Hematopoietic multipotent progenitor cell treated with erythropoietin and hydrocortisone succinate and interleukin-3 and kit ligand, for 8 days (in vitro differentiated cells): ENCODE measurements at places on chromosomes 6 and 20.
A peak's percentile ranks its signal among the peaks of the same experiment; 100 is the strongest.

DNA sequence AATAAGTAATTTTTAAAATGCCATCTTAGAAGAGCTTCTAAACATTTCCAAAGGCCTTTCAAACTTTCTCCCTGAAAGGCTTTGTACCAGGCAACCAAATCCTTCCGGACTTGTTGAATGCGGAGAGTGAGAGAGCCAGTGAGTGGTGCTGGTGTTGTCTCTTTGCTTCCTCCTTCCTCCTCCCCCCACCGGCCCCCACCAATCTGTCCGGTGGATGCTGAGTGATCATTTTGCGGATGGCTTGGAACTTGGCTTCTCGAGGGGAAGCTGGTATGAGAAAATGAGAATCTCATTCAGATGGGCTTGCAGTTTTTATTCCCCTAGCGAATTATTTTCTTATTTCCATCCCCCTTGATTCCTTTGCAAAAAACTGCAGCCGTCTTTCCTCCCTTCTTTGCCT, 97.3 kb downstream of the ANKRD60 start:
- no peak for DNase-seq

GRCh38 chr6:30150671-30151395, 10.2 kb downstream of the TRIM10 start:
- no peak for DNase-seq

- no peak for DNase-seq
Observed at GRCh38 chr6:35474131-35474941, 6.1 kb downstream of the RPL10A start.

GRCh38 chr6:74807674-74808073, 398.2 kb downstream of the COL12A1 start:
- DNase-seq, result no peak

DNA sequence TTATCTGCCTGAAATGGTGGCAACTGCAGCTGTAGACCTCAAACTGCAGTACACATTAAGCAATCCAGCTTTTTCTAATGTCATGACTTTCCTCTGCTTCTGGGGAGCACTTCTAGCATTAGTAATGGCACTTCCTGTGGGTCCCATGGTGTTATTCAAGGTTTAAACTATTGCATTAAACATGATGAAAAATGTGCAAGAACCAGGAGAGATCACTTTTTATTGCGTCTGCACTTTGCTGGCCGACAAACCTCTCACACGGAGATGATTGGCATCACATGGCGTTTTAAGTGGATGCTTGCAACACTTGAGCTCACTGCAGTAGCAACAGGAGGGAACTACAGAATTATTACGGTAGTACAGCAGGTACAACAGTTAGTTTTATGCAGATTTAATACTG, 148.4 kb downstream of the HIVEP2 start:
- no peak for DNase-seq

DNA sequence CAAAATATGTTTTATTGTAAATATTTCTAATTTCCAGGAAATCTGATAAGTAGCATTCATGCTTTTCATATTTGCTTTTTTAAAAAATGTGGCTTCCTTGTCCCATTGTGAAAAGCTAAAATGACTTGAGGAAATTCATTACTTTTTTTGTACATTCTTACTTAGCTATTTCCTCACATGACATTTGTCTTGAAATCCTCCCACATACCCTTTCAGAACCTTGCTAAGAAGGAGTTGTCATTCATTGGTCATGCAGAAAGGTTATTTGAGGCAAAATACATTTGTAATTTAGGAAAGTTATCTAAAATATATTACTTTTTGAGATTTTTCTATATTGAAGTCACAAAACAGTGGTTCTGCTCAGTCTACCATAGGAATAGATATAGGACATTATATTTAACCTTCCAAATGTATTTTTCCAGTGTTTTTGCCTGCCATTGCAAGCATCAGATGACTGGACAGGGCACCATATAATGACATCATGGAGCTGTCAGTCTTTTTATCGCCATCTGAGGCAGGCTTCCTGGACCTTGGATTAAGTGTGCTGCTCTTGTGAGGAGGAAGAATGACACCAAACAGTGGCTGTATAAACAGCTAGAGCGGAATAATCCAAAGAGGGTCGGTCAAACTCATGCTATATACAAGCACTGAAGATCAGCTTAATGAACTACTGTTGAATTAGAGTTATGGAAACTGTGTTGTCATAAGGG, 109.4 kb upstream of the HCRTR2 start:
- no peak for DNase-seq

DNA sequence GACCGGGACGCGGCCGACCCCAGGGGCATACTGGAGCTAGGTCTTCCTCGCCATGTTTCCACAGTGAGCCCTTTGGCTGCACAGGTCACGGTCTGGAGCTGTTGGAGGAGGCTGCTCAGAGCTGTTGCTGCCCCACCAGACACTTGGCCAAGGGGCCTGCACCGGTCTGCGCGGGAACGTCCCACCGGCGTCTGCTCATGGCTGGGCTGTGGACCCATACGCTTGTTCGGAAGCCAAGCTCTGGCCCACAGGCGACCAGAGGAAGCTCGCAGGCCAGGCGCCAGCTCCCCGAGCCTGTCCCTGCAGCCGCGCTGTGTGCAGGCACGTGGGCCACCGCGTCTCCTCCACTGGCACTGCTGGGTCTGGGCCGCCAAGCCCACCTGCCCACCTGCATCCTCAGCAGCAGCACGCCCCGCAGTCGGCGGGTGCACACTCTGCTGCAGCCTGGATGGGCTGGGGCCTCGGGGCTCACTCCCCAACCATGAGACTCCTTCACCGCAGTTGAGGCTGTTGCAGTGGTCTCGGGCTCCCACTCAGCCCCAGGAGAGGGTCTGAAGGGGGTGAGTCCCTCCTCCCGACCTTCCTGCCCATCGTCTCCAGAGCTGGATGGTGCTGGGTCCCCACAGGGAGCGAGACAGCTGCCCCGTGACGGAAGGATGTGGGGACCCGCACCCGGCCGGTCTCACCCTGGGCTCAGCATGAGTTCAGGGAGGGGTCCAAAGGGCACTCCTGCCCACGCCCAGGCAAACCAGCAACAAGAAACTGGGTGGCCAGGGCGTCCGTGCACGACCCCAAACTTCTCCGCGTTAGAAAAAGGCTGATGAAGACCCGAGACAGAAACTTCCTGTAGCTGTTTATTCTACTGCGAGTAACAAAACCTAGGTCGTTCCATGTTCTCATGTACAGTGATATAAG, 15.5 kb upstream of the TCFL5 start:
- DNase-seq, result no peak

GRCh38 chr6:144585217-144585814, 300.2 kb downstream of the UTRN start:
- peak; percentile 70 for DNase-seq

DNA sequence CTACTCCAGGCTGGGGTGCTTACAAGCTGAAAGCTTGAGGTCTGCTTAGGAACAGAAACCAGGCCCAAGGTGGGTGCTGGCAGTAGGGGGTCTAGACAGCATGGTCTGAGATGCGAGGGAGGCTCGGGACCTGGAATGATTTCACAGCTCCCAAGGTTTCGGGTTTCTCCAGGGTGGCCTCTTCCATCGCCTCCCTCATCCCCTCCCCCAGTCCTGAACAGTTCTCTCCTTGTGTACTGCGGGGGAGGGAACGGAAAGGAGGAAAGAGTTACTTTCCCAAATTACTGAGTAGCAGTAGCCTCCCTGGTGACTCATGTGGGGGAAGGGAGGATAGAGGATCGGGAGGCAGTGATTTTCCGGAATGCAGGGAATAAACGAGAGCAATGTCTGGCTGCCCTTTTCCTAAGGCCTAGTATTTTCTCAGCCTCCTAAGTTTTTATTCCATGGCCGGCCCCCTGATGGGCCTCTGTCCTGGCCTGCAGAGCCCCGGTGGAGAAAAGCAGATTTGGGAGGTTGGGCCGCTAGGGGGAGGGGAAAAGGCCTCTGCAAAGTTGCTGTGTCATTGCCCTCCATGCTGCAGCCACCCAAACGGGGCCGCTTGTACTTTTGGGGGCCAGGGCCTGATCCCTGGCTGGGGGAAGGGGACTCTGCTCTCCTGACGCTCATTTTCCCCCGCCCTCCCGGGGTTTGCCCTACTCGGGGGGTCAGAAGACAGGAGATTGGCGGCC, 1.5 kb downstream of the BRD2 start:
- peak; percentile 90 for DNase-seq

DNA sequence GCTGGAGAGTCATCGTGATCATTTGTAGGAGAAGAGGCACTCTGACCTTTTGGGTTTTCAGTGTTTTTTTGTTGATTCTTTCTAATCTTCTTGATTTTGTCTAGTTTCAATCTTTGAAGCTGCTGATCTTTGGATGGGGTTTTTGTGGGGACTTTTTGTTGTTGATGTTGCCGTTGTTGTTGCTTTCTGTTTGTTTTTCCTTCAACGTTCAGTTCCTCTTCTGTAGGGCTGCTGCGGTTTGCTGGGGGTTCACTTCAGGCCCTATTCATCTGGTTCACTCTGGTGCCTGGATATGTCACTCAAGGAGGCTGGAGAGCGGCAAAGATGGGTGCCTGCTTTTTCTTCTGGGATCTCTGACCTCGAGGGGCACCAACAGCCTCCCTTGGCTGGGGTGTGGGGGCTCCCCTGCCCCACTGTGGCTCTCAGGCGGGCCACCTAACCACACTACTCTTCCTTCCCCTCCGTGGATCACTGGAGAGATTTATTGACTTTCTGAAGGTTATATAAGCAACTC, 21.5 kb upstream of the TMEM244 start:
- DNase-seq, result no peak
